ENCODE measurements at places on chromosomes 5 and 9.

DNA sequence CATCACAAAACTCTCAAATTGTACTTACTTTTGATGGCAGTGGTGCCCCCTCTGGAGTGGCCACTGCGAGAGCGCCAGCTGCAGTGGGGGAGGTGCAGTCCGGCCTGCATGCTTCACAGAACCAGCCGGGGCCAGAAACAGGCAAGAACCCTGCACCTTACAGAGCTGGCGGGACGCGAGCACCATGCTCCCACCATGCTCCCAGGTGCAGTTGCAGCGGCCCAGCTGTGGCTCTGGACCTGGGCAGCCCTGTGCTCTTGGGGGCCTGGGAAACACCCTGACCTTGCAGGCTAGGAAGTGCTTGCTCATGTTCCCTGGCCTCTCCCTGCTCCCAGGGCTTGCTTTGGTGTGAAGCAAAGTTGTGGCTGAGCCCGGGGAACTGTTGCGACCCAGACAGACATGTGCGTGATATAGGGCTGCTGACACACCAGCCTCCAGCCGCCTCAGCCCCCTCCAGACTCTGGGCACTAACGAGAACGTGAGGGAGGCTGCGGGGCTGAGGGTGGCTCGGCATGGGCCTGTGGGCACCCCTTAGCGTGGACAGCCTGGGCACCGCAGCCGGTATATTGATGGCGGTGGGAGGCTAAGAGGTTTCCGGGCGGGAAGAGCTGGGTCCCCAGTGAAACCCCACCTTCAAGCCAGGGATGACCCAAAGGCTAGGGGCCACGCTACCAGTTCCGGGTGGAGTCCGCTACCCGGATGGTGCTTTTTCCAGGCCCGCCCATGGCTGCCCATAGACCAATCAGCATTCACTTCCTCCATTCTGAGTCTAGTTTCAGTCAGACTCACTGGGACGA is 1809.9 kb upstream of the ACO1 start:
- no peak for DNase-seq

GRCh38 chr5:1032551-1033027 is 24.0 kb downstream of the NKD2 start:
- no peak for DNase-seq

GRCh38 chr9:4381744-4382143 is 81.9 kb upstream of the GLIS3 start:
- no peak for DNase-seq

- no peak for DNase-seq
Measured at GRCh38 chr9:116271340-116271739, 117.7 kb downstream of the PAPPA start.

GRCh38 chr5:10987925-10988504 is 227.0 kb upstream of the DAP start:
- DNase-seq = peak; percentile 45

GRCh38 chr5:80204808-80205614 is 50.8 kb downstream of the SERINC5 start:
- DNase-seq = no peak

- no peak for DNase-seq
Measured at GRCh38 chr5:40405996-40406740, 273.5 kb upstream of the PTGER4 start.

GRCh38 chr9:13621872-13622564 is 342.5 kb upstream of the MPDZ start:
- no peak for DNase-seq

DNA sequence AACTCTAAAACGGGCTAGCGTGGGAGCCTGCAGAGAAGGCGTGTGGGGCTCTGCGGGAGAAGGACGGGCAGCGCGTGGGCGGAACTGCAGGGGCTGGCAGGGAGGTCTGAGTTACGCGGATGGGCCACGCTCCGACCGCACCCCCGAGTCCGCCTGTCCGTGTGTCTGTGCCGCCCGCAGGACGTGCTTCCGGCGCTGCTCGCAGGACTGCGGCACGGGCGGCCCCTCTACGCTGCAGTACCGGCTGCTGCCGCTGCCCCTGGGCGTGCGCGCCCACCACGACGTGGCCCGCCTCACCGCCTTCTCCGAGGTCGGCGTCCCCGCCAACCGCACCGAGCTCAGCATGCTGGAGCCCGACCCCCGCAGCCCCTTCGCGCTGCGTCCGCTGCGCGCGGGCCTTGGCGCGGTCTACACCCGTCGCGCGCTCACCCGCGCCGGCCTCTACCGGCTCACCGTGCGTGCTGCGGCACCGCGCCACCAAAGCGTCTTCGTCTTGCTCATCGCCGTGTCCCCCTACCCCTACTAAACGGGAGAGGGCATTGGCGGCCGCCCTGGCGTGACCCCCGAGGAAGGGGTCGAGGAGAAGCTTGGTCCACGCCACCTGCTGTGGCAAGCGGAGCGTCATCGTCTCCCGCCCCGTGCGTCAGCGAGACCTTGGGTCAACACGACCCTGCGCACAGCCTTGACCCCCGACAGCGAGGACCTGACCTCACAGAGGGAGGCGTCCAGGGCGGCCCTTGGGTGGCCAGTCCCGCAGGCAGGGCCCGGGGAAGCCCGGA is 11.4 kb upstream of the ASS1 start:
- DNase-seq = peak; percentile 40

DNA sequence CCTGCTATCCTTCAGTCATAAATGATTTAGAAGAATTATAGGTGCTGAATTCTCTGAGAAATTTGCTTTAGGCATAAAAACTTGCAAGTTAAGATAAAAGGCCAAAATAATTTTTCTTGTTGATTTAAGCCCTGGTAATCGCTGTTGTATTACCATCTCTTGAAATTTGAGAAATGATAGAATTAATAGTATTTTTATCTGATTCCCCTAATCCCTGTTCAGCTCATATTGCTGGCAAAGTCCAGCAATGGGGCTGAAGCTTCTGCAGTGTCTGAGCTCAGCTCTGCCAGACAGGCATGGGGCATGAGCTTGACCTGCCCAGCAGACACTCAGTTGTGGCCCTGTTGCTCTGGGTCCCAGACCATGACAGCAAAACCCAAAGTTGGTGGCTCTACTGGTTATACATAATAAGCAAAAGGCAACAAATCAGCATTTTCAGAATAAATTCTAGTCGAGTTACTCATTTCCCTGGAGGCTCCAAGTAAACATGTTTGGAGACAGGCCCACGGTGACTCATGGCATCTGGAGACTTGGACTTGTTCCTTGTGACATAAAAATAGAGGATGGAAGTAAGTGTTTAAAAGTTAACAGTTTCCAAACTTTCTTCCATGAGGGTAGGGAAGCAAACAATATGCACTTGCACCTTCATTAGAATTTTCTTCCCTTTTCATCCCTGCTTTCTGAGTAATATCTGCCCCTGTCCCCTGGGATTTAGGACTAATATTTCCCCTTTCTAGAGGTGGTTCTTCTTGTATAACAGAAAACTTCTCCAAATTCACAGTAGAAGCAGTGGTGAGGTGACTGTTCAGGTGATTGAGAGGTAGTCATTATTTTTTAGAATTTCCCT is 60.2 kb upstream of the SLC2A8 start:
- DNase-seq = no peak

DNA sequence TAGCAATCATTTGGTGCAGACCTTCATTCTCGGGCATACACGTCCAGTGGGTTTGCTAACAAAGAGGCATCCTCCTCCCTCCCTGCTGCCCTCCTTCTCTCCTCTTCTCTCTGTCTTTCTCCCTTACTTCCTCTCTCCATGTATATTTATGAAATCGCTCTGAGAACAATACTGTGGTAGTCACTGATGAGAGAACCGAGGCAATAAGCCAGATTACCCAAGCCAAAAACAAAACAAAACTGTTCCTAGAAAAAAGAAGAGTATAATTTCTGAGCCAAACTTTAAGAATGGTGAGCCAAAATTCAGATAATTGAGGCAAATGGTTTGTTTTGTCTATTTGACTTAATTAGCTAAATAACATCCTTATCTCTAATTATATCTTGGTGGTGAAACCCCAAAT is 15.8 kb upstream of the HMHB1 start:
- peak; percentile 65 for DNase-seq
